ENCODE measurements at places on chromosomes 5 and 9. TPM values are rescaled to one million over a fixed set of nuclear protein-coding genes. Genes with fewer than 3 reads are reported as not detected.
A peak's percentile ranks its signal among the peaks of the same experiment; 100 is the strongest.

DNA sequence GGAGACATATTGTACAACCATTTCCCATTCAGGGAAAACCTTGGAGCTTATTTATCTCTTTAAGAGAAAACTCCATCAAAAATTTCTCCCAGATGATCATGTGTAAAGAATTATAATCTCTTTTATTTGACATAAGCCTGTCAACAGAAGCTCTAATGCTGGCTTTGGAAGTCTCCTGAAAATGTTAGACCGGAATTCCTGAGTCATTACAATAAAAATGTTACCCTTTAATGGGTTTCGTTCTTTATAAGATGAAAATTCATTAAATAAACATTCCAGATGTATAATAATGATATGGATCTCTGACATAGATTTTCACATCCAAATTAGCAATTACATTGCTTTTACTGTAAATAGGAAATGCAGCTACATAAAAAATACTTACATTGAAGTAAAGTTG lies 1036.4 kb downstream of the EFNA5 start:
- no peak overlapping the region for H3K4me3 ChIP-seq
- H3K27me3 ChIP-seq, result no peaks in the 10 kb centered on the region
- no peak overlapping the region for H3K27ac ChIP-seq
- peaks cover 2% of the 10 kb centered on the region for H3K36me3 ChIP-seq
- DNase-seq, result no peak

TLX3 gene
- 0.52 TPM for total RNA-seq

DAB2 gene
- 9.5 TPM for total RNA-seq

PCDH1 gene
- total RNA-seq, result 17.3 TPM

SPINK4 gene
- total RNA-seq, result not detected

GRCh38 chr5:139243425-139243970 lies 45.3 kb upstream of the SIL1 start:
- H3K27me3 ChIP-seq, result peaks cover 3% of the 10 kb centered on the region
- no peak overlapping the region for H3K4me3 ChIP-seq
- H3K27ac ChIP-seq, result no peak overlapping the region
- H3K36me3 ChIP-seq, result no peaks in the 10 kb centered on the region

GRCh38 chr5:82396871-82397514 lies 118.8 kb upstream of the RPS23 start:
- no peak overlapping the region for H3K27ac ChIP-seq
- peaks cover 4% of the 10 kb centered on the region for H3K4me1 ChIP-seq
- DNase-seq, result no peak
- H3K27me3 ChIP-seq, result no peaks in the 10 kb centered on the region
- H3K36me3 ChIP-seq, result no peaks in the 10 kb centered on the region

STING1 gene
- 0.23 TPM for total RNA-seq

FXN gene
- 26.7 TPM for total RNA-seq

TRAF1 gene
- 3.8 TPM for total RNA-seq

IFNK gene
- total RNA-seq, result not detected

DNA sequence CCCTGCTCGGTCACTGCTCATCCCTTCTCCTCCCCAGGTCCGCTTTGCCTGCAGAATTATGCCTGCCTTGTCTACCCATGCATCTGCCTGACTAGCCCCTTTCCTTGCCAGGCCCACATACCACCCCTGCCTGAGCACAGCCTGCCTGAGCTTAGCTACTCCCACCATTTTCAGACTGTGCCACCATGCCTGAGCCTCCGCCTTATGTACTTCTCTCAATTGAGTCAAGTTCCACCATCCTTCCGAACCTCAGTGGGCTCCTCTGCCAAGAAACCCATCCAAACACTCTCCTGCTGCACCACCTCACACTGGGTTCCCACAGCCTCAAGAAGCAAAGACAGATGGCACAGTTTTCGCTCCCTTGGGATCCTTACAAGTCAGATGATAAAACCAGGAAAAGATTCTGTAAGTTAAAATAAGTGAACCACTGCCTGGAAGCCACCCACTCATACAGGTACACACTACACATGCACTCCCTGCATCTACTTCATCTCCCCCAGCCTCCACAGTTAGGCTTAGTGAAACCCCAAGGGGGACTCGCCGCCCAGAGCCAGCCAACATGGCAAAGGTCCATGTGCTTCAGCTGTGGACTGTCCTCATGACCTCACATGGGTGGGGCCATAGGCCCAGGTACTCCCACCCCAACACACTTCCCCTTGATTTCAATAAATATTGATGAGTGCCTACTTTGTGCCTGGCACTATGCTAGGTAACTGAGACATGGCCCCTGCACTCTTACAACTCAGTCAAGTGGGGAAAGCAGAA lies 23.1 kb downstream of the P4HA2 start:
- H3K4me3 ChIP-seq, result no peak overlapping the region
- H3K36me3 ChIP-seq, result peaks cover 9% of the 10 kb centered on the region
- no peaks in the 10 kb centered on the region for H3K27me3 ChIP-seq
- peaks cover 9% of the 10 kb centered on the region for H3K4me1 ChIP-seq
- no peak for DNase-seq

TPPP gene
- 2.7 TPM for total RNA-seq

DNA sequence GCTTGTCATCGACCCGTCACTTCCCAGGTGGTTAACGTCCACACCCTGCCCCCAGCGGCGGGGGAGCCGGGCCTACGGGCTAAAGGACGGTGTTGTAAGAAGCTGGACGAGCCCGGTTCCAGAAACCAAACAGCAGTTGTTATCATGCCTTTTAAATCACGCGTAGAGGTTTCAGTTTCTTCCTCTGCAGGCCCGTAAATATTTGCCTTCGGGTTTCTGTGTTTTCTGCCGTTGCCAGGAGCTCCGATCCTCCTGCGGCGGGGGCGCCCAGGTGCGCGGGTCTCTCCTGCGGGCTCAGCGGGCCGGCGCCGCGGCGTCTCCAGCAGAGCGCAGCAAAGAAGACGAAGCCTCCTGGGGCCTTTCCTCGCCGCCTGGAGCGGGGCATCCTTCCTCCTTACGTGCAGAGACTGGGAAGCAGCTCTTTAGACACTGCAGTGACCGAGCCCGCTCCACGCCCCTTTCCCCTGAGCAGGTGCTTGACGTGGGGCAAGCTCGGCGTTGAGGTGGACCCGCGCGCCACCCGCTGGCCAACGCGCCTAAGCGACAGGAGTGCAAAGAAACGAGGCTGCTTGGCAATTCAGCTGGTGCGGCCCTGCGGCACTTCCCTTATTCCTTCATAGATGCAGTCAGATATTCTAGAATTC lies 21.8 kb upstream of the TTC1 start:
- H3K27me3 ChIP-seq, result peaks cover 95% of the 10 kb centered on the region
- no peaks in the 10 kb centered on the region for H3K36me3 ChIP-seq
- no peaks in the 10 kb centered on the region for H3K4me1 ChIP-seq
- H3K27ac ChIP-seq, result no peak overlapping the region

GRCh38 chr9:136485049-136486045 lies 2.5 kb upstream of the SEC16A start:
- peak overlapping the region; percentile 75 for H3K27ac ChIP-seq
- H3K27me3 ChIP-seq, result peaks cover 2% of the 10 kb centered on the region
- H3K36me3 ChIP-seq, result no peaks in the 10 kb centered on the region
- peaks cover 38% of the 10 kb centered on the region for H3K4me1 ChIP-seq
- peak overlapping the region; percentile 90 for H3K4me3 ChIP-seq

GRCh38 chr5:174572591-174572990 lies 151.8 kb upstream of the MSX2 start:
- H3K36me3 ChIP-seq, result no peaks in the 10 kb centered on the region
- H3K4me1 ChIP-seq, result peaks cover 6% of the 10 kb centered on the region
- no peak overlapping the region for H3K4me3 ChIP-seq
- DNase-seq, result no peak
- no peak overlapping the region for H3K27ac ChIP-seq
- peaks cover 4% of the 10 kb centered on the region for H3K27me3 ChIP-seq

SEMA6A gene
- total RNA-seq, result 30.0 TPM

DNA sequence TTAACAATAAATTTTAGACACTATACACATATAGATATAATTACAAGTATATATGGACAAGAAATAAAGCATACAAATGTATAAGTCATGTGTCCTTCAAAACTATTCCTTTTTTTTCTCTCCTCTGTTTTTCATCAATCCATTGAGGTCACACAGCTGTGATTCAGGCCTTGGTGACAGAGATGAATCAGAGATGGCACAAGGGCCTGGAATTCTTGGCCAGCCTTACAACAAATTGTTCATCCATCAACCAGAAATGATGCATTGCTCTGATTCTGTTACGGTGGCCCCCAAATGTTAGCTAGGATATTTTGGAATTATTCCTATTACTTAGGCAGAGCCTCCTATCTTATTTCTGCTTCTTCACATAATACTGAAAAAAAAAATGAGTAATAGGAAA lies 108.7 kb upstream of the MPDZ start:
- peaks cover 10% of the 10 kb centered on the region for H3K36me3 ChIP-seq
- H3K27me3 ChIP-seq, result no peaks in the 10 kb centered on the region
- no peak overlapping the region for H3K4me3 ChIP-seq

- peaks cover 13% of the 10 kb centered on the region for H3K4me1 ChIP-seq
- H3K4me3 ChIP-seq, result no peak overlapping the region
These were observed 80.2 kb downstream of the SREK1 start for GRCh38 chr5:66224274-66224673.

DNA sequence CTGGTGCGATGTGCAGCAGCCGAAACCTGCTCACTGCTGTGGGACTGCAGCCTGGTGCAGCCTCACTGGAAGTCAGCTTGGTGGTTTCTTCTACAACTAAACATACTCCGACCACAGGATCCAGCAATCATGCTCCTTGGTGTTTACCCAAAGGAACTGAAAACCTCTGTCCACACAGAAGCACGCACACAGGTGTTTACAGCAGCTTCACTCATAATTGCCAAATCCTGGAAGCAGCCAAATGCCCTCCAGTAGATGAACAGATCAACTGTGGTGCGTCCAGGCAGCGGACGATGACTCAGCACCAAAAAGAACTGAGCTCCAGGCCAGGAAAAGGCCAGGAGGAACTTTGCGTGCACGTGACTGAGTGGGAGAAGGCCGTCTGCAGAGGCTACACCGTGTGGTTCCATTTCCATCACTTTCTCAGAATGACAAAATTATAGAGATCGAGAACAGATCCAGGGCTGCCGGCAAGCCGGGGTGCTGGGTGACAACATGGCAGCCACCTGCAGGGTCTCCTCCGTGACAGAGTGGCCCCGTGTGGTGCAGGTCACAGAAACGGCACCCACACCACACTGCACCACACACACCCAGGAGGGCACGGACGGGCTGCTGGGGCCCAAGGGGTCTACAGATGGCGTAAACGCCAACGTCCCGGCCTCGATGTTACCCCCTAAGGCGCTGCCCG lies 23.1 kb upstream of the NSMF start:
- peak overlapping the region; percentile 12 for H3K27ac ChIP-seq
- H3K4me3 ChIP-seq, result no peak overlapping the region
- DNase-seq, result no peak
- H3K36me3 ChIP-seq, result no peaks in the 10 kb centered on the region
- no peaks in the 10 kb centered on the region for H3K27me3 ChIP-seq
- H3K4me1 ChIP-seq, result peaks cover 11% of the 10 kb centered on the region

GRCh38 chr9:72154468-72155285 lies 5.4 kb downstream of the GDA start:
- H3K27ac ChIP-seq, result no peak overlapping the region
- no peak overlapping the region for H3K4me3 ChIP-seq
- H3K4me1 ChIP-seq, result no peaks in the 10 kb centered on the region
- peaks cover 8% of the 10 kb centered on the region for H3K27me3 ChIP-seq
- H3K36me3 ChIP-seq, result peaks cover 6% of the 10 kb centered on the region

DNA sequence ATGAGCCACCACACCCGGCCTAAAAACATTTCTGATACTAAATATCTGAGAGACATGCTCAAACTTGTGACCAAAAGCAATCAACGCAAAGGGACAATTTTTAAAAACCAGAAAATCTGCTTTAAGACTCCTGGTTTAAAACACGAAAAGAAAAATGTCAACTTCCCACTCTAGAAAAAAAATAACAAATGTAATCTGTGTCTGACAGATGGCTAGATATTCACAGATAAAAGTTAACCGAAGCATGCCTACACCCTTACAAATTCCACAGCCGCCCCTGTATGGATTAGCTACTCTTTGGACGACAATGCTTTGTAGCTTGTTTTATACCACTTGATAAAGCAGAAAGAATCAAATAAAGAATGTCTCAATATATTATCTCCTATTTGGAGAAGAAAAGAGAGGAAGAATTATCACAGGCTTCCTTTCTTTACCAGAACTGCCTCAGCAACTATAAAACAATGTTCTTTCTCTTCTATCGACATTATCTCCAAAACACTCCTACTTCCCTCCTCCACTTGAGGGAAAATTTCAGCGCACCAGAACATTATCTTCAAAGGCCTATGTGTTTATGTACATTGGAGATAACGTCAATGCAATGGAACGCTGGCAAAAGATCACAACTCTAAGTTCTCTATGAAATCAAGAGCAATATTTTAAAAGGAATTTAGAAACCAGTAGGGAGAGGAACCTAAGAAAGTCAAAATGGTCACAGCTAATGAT lies 26.2 kb downstream of the CEMIP2 start:
- peaks cover 30% of the 10 kb centered on the region for H3K4me1 ChIP-seq
- peak overlapping the region; percentile 92 for H3K27ac ChIP-seq
- no peak for DNase-seq
- H3K4me3 ChIP-seq, result no peak overlapping the region

KCNIP1 gene
- 0.96 TPM for total RNA-seq

DNA sequence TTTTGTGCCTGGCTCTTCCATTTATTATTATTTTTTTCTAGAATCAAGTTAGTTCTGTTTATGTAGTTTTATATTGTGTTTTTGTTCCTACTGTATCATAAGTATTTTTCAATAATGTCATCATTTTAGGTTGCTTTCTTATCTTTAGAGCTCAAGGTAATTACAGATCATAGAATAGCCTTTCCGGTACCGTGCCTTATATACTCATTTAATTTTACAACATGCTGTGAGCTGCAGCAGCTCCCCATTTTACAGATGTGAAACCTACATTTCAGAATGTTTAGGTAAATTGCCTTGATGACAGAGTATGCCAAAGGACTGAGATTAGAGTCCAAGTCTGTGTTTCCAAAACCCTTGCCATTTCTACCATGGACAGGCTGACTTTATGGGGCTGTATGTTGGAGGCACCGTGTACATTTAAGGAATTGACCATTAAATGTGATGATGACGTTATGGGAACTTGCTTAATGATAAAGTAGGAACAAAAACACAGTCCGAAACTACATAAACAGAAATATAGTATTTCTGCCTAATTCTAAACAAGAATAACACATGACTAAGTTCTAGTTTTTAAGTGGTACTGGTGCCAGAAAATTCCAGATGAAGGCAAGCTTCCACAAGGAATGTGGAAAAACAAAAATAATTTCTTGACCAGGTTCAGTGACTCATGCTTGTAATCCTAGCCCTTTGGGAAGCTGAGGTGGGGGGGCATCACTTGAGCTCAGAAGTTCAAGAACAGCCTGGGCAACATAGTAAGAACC lies 97.7 kb downstream of the IQGAP2 start:
- no peak for DNase-seq
- no peaks in the 10 kb centered on the region for H3K36me3 ChIP-seq
- H3K4me1 ChIP-seq, result peaks cover 5% of the 10 kb centered on the region

ANKRD33B gene
- total RNA-seq, result 0.84 TPM

DNA sequence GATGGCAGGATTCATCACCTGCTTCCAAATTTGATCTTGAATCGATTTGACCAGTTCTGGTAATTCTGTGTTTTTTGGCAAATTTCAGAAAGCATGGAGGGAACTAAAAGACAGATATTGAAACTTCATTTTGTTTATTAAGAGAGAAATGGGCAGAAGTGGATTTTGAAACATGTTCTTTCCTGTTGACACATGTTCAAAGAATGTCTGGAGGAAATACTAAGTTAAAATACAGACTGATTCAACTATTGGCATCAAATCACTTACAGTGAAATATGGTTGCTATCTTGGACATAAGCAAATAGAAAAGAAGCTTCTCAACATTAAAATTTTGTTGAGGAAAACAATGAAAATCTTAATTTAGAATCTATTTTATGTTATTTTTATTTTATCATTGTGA lies 19.3 kb upstream of the GZMK start:
- no peak overlapping the region for H3K4me3 ChIP-seq
- no peaks in the 10 kb centered on the region for H3K4me1 ChIP-seq
- no peaks in the 10 kb centered on the region for H3K36me3 ChIP-seq
- H3K27me3 ChIP-seq, result peaks cover 23% of the 10 kb centered on the region
- no peak for DNase-seq
